ENCODE measurements at places on chromosomes 5 and 9.
A peak's percentile ranks its signal among the peaks of the same experiment; 100 is the strongest.

GRCh38 chr5:127867022-127867783 lies 164.0 kb downstream of the CCDC192 start:
- no peak for DNase-seq

- peak; percentile 33 for DNase-seq
Observed at GRCh38 chr5:123512611-123513461, 859 bp downstream of the CSNK1G3 start.

GRCh38 chr5:150246429-150246828 lies 43.1 kb downstream of the CAMK2A start:
- no peak for DNase-seq

DNA sequence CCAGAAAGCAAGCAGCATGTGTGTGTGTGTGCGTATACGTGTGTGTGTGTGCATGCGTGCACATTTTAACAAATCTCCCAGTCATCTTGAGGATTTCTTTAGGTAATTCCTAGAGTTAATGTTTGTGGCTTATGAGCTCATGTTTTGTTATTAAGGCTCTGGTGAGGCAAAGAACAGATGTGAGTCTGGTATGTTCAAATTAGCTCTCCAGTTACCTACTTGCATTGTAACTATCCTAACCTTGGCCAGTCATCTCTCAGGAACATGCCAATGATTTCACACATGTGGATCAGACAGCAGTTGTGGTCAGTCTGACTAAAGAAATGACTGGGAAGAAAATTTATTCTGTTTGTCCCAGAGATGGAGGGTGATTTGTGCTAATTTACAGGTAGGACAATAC lies 163.1 kb downstream of the IZUMO3 start:
- no peak for DNase-seq

DNA sequence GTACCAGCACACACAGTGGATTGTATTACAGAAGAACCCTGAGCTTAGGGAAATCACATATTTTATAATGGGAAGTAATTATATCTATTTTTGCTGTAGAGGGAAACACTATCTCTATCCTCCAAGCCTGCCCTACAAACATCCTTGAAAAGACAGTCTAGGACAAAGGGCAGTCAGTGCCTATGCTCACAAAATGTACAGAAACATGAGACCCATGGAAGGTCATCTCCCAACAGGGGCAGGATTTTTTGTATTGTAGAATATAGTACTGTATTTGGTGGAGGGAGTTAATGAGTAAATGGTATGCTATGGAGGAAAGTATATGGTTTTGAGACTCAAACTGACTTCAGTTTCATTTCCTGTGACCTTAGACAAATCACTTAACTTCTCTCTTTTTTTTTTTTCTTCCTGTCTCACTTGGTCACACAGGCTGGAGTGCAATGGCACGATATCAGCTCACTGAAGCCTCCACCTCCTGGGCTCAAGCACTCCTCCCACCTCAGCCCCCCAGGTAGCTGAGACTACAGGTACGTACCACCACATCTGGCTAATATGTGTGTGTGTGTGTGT lies 5.8 kb upstream of the RAB14 start:
- DNase-seq = no peak

DNA sequence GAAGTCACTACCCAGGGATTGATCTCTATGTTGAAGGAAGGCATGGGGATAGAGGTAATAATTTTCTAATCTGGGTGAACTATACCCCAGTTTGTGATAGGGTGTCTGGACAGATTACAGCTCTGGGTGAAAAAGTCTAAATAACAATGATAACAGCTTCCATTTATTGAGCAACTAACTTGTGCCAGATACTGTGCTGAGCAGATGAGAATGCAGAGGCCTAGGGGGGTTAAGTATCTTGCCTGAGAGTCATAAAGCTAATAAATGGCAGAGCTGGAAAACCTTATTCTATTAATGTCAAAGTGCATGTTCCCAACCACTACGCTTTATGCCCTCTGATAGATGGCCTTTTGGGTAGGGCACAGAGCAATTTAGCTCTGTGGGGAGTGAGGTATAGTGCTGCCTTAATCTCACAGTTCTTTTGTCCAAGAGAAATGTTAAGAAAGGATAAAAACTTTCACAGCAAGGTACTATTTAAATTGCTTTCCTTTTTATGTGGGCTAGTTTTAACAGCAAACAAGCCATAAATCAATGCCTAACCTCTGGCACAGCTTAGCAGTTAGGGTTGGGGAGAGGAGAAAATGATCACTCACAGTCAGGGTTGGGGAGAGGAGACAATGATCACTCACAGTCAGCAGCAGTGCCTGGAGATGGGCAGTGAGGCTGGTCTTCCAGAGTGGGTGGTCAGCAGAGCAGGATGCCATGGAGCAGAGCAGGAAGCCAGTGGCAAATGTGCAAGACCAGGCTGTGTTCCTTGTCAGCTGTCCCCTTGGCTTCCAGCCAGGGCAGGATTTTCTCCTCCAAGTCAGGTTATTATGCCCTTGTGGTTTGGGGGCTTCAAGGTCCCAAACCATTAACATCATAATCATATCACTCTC lies 187.0 kb downstream of the CARTPT start:
- no peak for DNase-seq

- DNase-seq = no peak
Observed at GRCh38 chr9:20189871-20190270, 401.0 kb upstream of the SLC24A2 start.

- DNase-seq = no peak
Observed at GRCh38 chr5:75885321-75885720, 168.1 kb upstream of the POC5 start.

DNA sequence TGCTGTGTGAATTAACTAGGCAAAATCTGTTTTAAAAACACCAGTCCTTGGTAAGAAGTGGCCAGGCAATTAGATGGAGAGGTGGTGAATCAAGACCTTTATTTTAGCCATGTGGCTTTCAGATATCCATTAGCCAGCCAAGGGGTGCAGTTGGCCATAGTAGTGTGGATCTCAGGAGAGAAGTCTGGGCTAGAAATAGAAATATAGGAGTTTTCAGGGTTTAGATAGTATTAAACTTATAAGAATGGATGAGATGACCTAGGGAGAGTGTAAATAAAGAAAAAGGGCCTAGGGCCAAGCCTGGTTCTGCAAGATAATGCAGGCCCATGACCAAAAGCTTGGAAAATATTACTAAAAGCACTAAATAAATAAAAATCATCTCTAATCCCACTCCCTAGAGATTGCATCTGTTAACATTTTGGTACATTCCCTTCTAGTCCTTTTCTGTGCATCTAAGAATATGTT lies 40.3 kb upstream of the KIF2A start:
- no peak for DNase-seq

DNA sequence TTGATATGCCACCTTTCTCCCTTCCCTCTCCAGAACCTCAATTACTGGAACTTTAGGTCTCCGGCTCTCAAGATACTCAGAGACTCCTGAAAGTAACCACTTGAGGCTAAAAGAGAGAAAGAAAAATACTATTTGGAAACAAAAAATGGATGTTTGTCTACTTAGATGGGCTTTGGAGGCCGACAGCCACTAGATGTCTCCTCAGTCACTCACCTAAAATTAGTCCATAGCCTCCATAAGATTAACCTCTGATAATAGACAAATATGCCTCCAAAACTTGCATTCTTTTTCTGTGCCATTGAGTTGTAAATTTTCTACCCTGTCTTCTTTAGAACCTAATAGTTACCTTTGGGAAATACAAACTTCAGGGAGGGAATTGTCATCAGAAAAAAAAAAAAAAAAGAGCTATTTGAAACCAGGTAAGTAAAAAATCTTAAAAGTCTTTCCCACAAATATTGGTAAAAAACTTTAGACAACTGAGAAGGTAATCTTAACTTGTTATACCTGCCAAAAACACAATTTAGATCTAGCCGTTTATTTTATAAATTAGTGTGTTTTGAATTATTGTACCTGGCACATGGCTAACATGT lies 11.2 kb upstream of the PCDH1 start:
- no peak for DNase-seq

GRCh38 chr5:32067774-32068470 lies 106.2 kb downstream of the GOLPH3 start:
- no peak for DNase-seq

- no peak for DNase-seq
Observed at GRCh38 chr9:123631862-123632261, 275.9 kb downstream of the CRB2 start.
